ENCODE measurements at places on chromosomes 12 and 14.

- no peak for DNase-seq
These were observed 19.0 kb upstream of the LTBP2 start for GRCh38 chr14:74630881-74631690.

- no peak for DNase-seq
These were observed 44.8 kb upstream of the BCL2L14 start for GRCh38 chr12:12025799-12026386.

DNA sequence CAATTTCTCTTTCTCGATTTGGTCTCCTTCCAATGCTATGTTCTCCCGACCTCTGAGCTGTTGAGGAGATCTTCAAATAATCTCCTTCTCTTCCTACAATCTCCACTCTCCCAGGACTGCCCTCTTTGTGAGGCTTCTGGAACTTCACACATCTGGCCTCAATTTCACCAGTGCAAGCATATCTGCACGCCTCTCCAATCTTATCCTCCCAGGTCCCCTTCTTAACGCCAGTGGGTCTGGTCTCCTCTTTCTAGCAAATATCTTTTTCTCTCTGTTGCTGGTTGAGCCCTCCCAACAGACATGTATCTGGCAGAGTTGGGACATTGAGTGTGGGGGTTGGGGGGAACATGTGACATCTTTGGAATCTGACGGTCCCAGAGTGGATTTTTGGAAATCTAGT, 17.9 kb downstream of the RTL1 start:
- DNase-seq, result no peak

- DNase-seq, result no peak
These were observed 100.7 kb downstream of the ZFP36L1 start for GRCh38 chr14:68692216-68692615.

DNA sequence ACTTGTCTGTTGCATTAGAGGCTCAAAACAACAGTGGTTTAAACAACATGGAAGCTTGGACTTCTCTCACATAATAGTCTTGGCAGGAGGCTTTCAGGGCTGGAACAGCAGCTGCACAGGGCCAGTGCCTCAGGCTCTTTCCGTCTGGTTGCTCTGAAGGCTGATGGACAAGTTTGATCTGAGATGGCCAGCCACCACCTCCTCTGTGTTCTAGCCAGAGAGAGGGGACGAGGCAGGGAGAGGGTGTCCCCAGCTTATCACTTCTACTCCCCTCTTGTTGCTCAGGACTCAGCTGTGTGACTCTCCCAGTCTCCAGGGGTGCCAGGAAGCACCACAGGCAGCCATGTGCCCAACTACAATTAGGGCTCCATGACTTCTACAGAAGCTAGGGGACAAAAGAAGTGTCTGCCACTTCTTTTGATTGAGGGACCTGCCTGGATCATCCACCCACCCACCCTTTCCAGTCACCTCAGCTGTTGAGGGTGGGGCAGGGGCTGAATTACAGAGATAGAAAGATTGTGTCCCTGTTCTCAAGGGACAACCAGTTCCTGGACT, 46.6 kb downstream of the SMIM41 start:
- no peak for DNase-seq

GRCh38 chr12:3117144-3117581, 40.0 kb downstream of the TSPAN9 start:
- no peak for DNase-seq

DNA sequence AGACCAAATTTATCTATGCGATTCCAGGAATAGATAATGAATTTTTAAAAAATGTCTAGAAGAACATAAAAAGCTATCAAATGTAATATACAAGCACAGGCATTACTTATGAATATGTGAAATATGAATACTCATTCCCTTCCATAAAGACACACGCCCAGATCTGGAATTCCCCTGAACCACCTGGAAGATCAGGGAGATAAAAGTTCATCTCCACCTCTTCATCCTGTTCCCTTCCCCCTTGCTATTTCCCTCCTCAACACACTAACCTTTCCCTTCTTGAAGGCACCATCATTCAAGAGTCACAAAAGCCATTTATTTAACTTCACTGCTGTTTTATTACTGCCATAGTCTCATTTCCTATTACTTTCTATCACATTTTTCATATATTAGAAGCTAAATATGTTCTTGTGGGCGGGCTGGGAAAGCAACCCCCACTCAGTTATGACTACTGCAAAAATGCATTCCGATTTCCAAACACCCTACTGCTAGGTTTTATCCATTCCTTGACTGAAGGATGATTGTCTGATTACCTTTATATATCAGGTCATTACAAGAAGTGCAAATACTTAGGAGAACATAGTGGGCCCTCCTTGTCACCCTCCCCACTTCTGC, 16.1 kb downstream of the FGD6 start:
- peak; percentile 73 for DNase-seq

DNA sequence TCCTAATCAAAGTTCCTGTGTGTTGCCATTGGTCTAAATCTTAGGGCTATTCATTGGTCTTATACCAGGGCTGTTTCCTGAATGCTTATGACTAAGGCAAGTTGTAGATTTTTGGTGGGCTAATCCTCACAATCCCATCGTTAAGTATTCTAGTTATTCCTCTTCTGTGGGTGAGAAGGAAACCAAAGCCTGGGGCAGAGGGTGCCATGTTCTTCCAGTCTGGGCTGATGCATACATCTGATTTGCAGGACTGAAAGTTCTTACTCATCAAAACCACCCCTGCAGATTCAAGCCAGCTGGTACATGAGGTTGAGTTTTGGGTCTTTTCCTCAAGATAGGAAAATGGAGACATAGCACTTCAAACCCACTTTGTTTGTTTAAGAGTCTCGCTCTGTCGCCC, 25.7 kb downstream of the PPP1CC start:
- DNase-seq, result no peak

DNA sequence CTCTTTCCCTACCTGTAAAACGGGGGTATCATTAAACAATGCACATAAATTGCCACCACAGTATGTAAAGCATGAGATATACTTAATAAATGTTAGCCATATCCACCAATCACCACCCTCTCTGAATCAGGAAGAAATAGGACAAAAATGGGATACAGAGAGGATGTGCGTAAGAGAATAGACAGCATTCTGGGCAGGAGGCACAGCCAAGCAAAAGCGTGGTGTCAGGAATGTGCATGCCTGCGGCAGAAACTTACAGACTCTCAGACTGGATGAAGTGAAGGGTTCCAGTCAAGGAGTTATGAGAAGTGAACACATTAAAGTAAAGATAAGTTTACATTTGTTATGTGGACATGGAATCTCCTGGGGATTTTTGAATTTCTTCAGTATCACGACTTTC, 121.7 kb upstream of the MDM1 start:
- no peak for DNase-seq

- DNase-seq, result no peak
These were observed 1.9 kb upstream of the HOXC5 start for GRCh38 chr12:54030889-54031471.

GRCh38 chr12:131928080-131928710, 881 bp upstream of the PUS1 start:
- DNase-seq, result peak; percentile 51

DNA sequence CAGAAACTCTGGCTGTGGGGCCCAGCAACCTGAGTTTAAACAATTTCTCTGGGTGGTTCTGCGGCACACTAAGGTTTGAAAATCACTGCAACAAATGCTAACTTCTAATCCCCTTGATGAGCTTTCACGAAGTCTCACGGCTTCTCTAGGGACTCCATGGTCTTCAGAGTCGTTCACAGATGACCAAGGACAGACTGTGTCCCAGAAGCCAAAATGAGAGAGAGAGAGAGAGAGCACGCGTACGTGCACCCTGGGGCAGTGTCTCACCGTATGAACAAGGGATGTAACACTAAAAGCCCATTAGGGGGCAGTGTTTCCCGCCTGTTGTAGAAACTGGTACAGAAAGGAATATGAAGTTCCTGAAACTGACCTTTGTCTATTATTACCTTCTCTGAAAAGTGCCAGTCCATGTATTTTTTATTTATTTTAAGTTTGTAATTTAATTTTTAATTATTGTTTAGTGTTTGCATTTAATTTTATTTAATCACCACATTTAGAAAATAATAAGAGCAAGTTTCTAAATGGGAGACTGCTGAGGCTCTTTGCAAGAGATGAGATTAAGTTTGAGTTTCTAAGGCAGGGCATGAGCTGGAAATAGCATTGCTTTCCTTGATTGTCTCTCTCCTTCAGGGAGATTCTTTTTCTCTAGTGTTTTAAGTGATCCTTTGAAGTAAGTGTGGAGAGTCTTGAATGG, 3.4 kb downstream of the APOLD1 start:
- peak; percentile 90 for DNase-seq

- no peak for DNase-seq
These were observed 11.4 kb downstream of the GLT1D1 start for GRCh38 chr12:128864516-128865186.

- DNase-seq, result peak; percentile 25
These were observed 15.7 kb upstream of the FBRSL1 start for GRCh38 chr12:132474237-132474741.

- DNase-seq, result no peak
These were observed 453.5 kb downstream of the FOXG1 start for GRCh38 chr14:29220072-29220471.

DNA sequence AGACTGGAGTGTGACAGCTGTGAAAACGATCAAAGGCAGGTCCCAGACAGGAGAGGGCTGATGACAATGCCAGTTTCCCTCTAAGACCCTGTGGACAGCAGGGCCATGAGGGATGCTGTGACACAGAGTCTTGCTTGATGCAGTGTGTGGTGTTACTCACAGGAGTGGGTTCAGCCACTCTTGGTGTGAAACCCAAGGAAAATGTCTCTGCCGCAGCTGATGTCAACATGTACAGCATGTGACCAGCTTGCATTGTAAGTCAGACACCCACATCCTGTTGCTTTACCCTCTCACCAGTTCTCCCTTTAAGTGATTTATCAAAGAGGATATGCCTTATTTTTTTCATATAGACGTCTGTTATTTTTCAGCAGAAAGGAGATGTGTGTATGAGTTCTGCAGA, 268.6 kb downstream of the BTG1 start:
- no peak for DNase-seq

DNA sequence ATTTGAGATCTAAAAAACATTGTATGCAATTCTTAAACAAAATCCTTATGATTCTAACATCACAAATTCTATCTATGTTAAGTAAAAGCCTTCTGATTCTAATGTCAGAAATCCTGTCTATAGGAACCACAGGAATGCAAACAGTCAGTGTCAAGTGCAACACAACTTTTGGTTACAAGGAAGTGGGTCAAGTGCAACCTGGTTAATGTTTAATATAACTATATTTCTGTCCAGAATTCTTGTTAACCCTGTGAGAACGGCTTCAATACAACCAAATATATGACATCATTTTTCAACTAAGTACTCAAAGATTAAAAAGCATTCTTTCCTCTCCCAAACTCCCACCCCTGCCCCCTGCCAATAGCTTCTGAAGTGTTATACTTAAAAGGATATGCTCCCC, 107.9 kb upstream of the PLEKHA5 start:
- peak; percentile 77 for DNase-seq

- DNase-seq, result no peak
These were observed 86.1 kb upstream of the LMO3 start for GRCh38 chr12:16692099-16692498.

DNA sequence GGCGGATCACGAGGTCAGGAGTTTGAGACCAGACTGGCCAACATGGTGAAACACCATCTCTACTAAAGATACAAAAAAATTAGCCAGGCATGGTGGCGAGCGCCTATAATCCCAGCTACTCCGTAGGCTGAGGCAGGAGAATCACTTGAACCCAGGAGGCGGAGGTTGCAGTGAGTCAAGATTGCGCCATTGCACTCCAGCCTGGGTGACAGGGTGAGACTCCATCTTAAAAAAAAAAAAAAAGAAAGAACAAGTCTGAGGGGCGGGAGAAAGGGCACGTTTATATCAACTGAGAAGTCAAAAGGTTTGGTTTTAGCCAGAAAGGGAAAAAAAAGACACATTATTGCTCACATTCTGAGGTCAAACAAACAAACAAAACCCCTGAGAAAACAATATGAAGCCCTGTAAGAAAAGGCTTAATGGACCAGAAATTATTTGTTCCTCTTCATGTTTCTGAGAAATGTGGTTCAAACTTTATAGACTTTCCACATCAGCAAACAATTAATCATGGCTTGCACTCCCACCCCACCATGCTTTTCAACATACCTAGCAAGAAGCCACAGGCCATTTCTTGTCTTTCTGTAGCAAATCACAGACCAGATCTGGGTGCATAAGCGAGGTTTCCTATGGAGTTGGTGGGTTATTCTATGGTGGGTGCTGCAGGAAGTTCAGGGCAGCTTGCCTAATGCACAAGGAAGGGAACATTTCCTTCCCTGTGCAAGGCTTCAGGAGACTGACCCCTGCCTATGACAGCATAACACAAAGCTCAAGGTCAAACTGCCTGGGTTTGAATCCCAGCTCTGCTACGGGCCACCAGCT, 80.1 kb downstream of the SSPN start:
- no peak for DNase-seq

- DNase-seq, result no peak
These were observed 36.7 kb downstream of the KIF21A start for GRCh38 chr12:39406262-39406661.

DNA sequence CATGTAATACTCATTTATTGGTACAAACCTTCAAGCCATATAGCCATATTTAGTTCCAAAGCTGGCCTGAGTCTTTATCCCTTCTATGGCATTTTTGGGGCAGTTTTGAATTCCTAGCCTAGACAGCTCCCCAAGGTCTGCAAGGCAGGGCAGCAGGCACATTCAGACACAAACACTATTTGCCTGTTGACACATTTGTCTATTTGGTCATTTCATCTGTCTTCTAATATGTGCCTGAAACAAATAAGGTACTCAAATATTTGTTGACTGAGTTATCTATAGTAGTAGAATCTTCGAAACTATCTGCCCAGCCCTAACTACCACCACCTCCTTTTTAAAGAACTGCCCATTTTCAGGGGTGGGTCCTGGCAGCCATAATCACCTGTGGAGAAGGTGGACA, 9.3 kb downstream of the PPM1H start:
- DNase-seq, result no peak
